Left lung (tissue), 14 donors: ENCODE measurements at places on chromosomes 3 and 15. TPM values are rescaled to one million over a fixed set of nuclear protein-coding genes. Genes with fewer than 3 reads are reported as not detected.
A peak's percentile ranks its signal among the peaks of the same experiment; 100 is the strongest.

The FSTL1 gene
- 265 TPM for total RNA-seq

- DNase-seq = no peak
- no peak overlapping the region for H3K4me3 ChIP-seq
- H3K27me3 ChIP-seq = no peaks in the 10 kb centered on the region
- H3K27ac ChIP-seq = no peak overlapping the region
These were observed 2.4 kb upstream of the RPL29 start for GRCh38 chr3:51997935-51998596.

- H3K4me3 ChIP-seq = no peak overlapping the region
- no peak for DNase-seq
- peaks cover 31% of the 10 kb centered on the region for H3K4me1 ChIP-seq
- no peaks in the 10 kb centered on the region for H3K27me3 ChIP-seq
- H3K27ac ChIP-seq = peak overlapping the region; percentile 14
- no peaks in the 10 kb centered on the region for H3K36me3 ChIP-seq
These were observed 15.2 kb downstream of the FSTL1 start for GRCh38 chr3:120435621-120436020.

GRCh38 chr3:57160076-57160764 lies 4.9 kb downstream of the IL17RD start:
- H3K27me3 ChIP-seq = peaks cover 81% of the 10 kb centered on the region
- H3K4me3 ChIP-seq = no peak overlapping the region
- no peak overlapping the region for H3K27ac ChIP-seq
- DNase-seq = no peak
- no peaks in the 10 kb centered on the region for H3K4me1 ChIP-seq

DNA sequence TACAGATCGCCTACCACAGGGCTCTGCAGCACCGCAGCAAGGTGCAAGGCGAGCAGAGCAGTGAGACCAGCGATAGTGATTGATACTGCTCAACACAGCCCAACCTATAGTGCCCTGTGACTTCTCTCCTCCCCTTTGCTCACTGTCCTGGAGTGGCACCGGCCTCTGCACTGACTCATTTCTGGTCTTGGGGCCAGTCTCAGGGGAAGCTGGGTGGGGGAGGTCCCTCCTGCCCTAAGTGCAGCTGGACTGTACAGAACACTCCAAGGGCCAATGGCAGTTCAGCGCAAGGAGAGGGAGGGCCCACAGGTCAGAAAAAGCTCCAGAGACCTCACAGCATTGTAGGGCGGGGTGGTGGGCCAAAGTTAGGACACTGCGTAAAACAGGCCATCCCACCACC lies 2.5 kb upstream of the OGG1 start:
- DNase-seq = no peak
- H3K36me3 ChIP-seq = no peaks in the 10 kb centered on the region
- H3K4me3 ChIP-seq = no peak overlapping the region
- no peaks in the 10 kb centered on the region for H3K27me3 ChIP-seq
- peaks cover 13% of the 10 kb centered on the region for H3K4me1 ChIP-seq
- H3K27ac ChIP-seq = no peak overlapping the region

The AQP9 gene
- total RNA-seq = 137 TPM

The CPEB1 gene
- total RNA-seq = 1.3 TPM

DNA sequence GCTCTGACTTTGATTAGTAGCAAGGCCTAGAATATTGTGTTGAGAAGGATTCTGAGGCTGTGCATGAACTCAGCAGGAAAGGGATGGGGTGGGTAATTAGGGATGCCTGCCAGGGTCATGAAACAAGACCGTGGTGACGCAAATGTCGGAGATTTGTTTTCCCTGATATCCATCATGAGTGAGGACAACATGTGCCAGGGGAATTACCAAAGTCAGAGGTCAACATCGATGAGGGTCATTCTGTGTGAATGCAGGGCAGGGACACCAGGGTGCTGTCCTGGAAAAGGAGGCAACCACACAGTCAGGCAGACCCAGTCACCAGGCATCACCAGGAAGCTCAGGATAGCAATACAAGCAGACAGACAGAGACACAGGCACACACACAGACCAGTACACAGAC lies 52.2 kb downstream of the SLCO2A1 start:
- no peak overlapping the region for H3K27ac ChIP-seq
- DNase-seq = no peak
- H3K4me1 ChIP-seq = peaks cover 25% of the 10 kb centered on the region
- no peaks in the 10 kb centered on the region for H3K27me3 ChIP-seq
- H3K36me3 ChIP-seq = no peaks in the 10 kb centered on the region

DNA sequence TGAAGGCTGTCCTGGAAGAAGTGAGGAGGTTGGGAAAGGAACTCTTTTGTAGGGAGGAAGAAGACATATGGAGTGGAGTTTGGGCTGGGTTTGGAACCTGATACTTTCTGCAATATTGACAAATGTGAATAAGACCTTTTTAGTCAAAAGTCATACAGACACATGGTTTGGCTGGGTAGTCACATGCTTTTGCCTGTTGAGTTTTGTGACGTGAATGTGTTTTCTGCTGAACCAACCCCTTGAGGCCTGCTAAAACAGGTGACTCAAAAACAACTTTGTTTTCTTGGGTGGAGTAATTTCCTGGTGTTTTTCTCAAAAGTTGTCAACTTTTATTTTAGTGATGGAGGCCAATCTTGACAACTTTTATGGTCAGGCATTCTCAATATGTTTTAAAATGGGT lies 39.4 kb upstream of the CCR4 start:
- H3K4me3 ChIP-seq = no peak overlapping the region
- H3K27me3 ChIP-seq = no peaks in the 10 kb centered on the region
- DNase-seq = no peak
- no peaks in the 10 kb centered on the region for H3K36me3 ChIP-seq

DNA sequence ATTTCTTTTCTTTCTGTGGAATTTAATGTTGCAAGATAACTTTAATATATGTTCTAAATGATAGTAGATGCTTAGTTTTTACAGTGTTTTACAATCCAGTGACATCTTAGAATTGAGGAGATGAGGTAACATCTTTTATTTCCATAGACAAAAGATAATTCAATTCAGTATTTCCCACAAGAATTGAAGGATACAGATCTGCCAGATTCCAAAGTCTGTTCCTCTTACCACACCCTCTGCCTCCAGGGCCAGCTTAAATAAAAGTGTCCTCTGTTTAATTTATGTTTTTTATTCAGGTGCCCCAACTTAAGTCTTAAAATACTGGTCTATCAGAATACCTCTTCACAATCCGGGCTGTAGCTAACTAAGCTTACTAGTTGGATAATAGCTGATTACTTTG lies 6.5 kb downstream of the STT3B start:
- H3K4me1 ChIP-seq = peaks cover 20% of the 10 kb centered on the region
- no peak overlapping the region for H3K27ac ChIP-seq
- no peak overlapping the region for H3K4me3 ChIP-seq

- no peak overlapping the region for H3K4me3 ChIP-seq
- H3K36me3 ChIP-seq = peaks cover 7% of the 10 kb centered on the region
- no peaks in the 10 kb centered on the region for H3K27me3 ChIP-seq
- no peak for DNase-seq
- H3K27ac ChIP-seq = no peak overlapping the region
These were observed 332.8 kb downstream of the PLCL2 start for GRCh38 chr3:17217588-17217987.

- H3K36me3 ChIP-seq = no peaks in the 10 kb centered on the region
- no peaks in the 10 kb centered on the region for H3K4me1 ChIP-seq
- no peak overlapping the region for H3K4me3 ChIP-seq
- H3K27me3 ChIP-seq = no peaks in the 10 kb centered on the region
These were observed 78.1 kb upstream of the EOMES start for GRCh38 chr3:27800261-27800660.

GRCh38 chr3:30760040-30760695 lies 134.3 kb downstream of the GADL1 start:
- H3K36me3 ChIP-seq = no peaks in the 10 kb centered on the region
- DNase-seq = no peak
- no peak overlapping the region for H3K4me3 ChIP-seq

DNA sequence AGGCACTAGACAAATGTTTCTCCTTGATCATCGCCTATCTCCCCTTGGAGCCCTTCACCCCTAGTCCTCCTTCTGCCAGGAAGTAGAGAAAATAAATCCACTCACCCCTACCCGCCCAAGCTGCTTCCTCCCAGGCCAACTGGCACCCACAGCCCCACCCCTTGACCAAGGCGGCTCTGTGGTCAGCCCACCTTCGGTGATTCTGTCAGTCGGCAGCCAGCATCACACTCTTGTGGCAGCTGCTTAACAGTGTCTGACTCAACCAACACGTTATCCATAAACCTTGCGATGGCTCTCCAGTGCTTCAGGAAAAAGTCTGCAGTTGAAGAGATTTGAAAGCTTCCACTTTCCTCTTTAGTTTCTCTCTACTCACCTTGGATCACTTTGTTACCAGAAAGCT lies 7.6 kb downstream of the SHF start:
- no peaks in the 10 kb centered on the region for H3K4me1 ChIP-seq
- DNase-seq = no peak

The GNAT1 gene
- not detected for total RNA-seq

- H3K36me3 ChIP-seq = no peaks in the 10 kb centered on the region
- DNase-seq = no peak
- no peaks in the 10 kb centered on the region for H3K4me1 ChIP-seq
- H3K4me3 ChIP-seq = no peak overlapping the region
- no peaks in the 10 kb centered on the region for H3K27me3 ChIP-seq
These were observed 41.8 kb upstream of the UTS2B start for GRCh38 chr3:191372122-191372521.

The GP5 gene
- 0.16 TPM for total RNA-seq

- no peak overlapping the region for H3K27ac ChIP-seq
- H3K27me3 ChIP-seq = no peaks in the 10 kb centered on the region
- DNase-seq = no peak
- H3K36me3 ChIP-seq = no peaks in the 10 kb centered on the region
These were observed 37.2 kb downstream of the TIGIT start for GRCh38 chr3:114331007-114331406.
